Brain (organoid and tissue), 16 donors: ENCODE measurements at places on chromosomes 2 and 18. TPM values are rescaled to one million over a fixed set of nuclear protein-coding genes. Genes with fewer than 3 reads are reported as not detected.

TFCP2L1 gene
- 11.5 TPM for polyA plus RNA-seq

HOXD8 gene
- 10.0 TPM for polyA plus RNA-seq

AQP4 gene
- polyA plus RNA-seq, result 35.4 TPM

CRYGC gene
- polyA plus RNA-seq, result not detected

CCDC88A gene
- 10.3 TPM for polyA plus RNA-seq

ME2 gene
- 36.1 TPM for polyA plus RNA-seq

ERBB4 gene
- 0.81 TPM for polyA plus RNA-seq

LRATD1 gene
- polyA plus RNA-seq, result 16.4 TPM

SCG2 gene
- 63.4 TPM for polyA plus RNA-seq

PRSS56 gene
- not detected for polyA plus RNA-seq

FAM124B gene
- 0.29 TPM for polyA plus RNA-seq

PSD4 gene
- polyA plus RNA-seq, result 5.5 TPM

UNC50 gene
- 28.5 TPM for polyA plus RNA-seq

TUBA3E gene
- polyA plus RNA-seq, result not detected

SYT4 gene
- polyA plus RNA-seq, result 25.1 TPM

FRZB gene
- polyA plus RNA-seq, result 8.5 TPM

PPM1G gene
- 160 TPM for polyA plus RNA-seq

MAP3K19 gene
- not detected for polyA plus RNA-seq

MAP2 gene
- polyA plus RNA-seq, result 95.4 TPM

FKBP7 gene
- 11.1 TPM for polyA plus RNA-seq

ANKRD29 gene
- polyA plus RNA-seq, result 1.2 TPM

MRO gene
- 7.2 TPM for polyA plus RNA-seq

COQ10B gene
- polyA plus RNA-seq, result 5.4 TPM

ITGB6 gene
- not detected for polyA plus RNA-seq

RESP18 gene
- not detected for polyA plus RNA-seq

COLEC11 gene
- polyA plus RNA-seq, result 3.8 TPM

ATF2 gene
- 18.2 TPM for polyA plus RNA-seq

C2orf80 gene
- polyA plus RNA-seq, result 3.3 TPM

THSD7B gene
- polyA plus RNA-seq, result 1.8 TPM

CAVIN2 gene
- polyA plus RNA-seq, result 7.8 TPM

ASNSD1 gene
- polyA plus RNA-seq, result 12.2 TPM

ZNF142 gene
- 20.1 TPM for polyA plus RNA-seq

MAP4K4 gene
- 89.6 TPM for polyA plus RNA-seq

HRH4 gene
- not detected for polyA plus RNA-seq

MSTN gene
- not detected for polyA plus RNA-seq

AQP12A gene
- not detected for polyA plus RNA-seq

DYNC2LI1 gene
- polyA plus RNA-seq, result 6.0 TPM

DCDC2C gene
- not detected for polyA plus RNA-seq
